ENCODE measurements at places on chromosomes 11 and 22. TPM values are rescaled to one million over a fixed set of nuclear protein-coding genes. Genes with fewer than 3 reads are reported as not detected.

P2RY2 gene
- total RNA-seq: 2.9 TPM

ZNF215 gene
- 9.9 TPM for total RNA-seq

SAA2 gene
- 5.2 TPM for total RNA-seq

CRYBB1 gene
- total RNA-seq: not detected

DNA sequence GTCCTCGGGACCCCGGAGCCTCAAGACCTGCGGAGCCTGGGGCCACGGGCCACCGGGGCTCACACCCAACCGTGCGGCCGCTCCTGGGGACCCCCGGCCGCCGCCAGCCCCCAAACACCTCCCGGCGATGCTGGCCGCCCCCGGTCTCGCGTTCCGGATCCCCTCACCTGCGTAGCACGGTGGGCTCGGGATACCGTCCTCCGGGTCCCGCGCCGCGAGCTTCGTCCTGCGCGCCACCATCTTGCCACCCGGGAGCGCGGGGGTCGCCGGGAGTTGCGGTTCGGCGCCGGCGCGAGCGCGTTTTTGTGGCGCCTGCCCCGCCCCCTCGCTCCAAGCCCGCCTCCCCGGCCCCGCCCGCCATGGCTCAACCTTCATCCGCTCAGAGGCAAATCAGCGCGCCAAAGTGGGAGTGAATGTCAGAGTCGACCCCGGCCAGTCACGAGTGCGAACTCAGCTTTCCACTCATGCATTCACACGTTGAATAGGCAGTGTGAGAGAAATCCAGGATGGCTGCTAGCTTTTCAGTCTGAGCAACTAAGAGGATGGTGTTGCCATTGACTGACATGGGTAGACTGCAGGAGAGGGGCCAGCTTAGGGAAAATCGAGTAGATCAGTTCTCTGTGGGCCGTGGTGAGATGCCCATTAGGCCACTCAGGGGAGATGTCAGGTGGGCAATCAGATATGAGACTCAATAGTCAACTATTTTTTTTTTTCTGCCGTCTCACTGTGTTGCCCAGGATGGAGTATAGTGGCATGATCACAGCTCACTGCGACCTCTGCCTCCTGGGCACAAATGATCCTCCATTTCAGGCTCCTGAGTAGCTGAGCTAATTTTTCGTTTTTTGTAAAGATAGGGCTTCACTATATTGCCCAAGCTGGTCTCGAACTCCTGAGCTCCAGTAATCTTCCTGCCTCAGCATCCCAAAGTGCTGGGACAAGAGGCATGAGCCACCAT is 28.3 kb downstream of the SERHL2 start:
- peak; percentile 21 for DNase-seq
- H3K36me3 ChIP-seq: peaks cover 49% of the 10 kb centered on the region
- peaks cover 10% of the 10 kb centered on the region for H3K4me1 ChIP-seq
- H3K4me3 ChIP-seq: peak overlapping the region; percentile 68
- peak overlapping the region; percentile 75 for H3K27ac ChIP-seq

DNA sequence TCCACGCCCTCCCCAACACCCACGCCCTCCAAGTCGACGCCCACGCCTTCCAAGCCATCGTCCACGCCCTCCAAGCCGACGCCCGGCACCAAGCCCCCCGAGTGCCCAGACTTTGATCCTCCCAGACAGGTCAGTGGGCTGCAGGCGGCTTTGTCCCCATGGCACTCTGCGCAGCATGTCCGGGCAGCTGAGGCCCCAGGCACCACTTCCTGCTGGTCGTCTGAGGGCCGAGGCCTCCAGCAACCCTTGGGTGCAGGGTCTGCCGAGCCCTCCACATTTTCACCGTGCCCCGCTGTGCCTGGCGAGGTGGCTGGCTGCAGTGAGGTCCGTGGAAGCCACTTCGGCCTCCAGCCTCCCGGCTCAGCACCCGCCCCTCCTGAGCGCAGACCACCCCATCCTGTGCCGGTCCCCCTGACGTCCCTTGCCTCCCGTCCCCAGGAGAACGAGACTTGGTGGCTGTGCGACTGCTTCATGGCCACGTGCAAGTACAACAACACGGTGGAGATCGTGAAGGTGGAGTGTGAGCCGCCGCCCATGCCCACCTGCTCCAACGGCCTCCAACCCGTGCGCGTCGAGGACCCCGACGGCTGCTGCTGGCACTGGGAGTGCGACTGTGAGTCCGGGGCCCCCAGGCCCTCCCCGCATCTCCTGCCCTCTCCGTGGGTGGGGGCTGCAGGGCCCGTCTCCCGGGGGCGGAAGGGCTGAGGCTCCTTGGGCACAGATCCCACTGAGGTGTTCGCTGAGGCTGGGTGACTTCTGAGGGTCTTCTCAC is 26.8 kb downstream of the MUC2 start:
- no peaks in the 10 kb centered on the region for H3K27me3 ChIP-seq
- no peaks in the 10 kb centered on the region for H3K4me1 ChIP-seq
- DNase-seq: no peak
- H3K27ac ChIP-seq: no peak overlapping the region
- H3K4me3 ChIP-seq: no peak overlapping the region

- H3K27ac ChIP-seq: no peak within 1 kb of the TSS
- DNase-seq: no peak
- H3K36me3 ChIP-seq: no peaks in the 10 kb centered on the region
- peaks cover 61% of the 10 kb centered on the region for H3K27me3 ChIP-seq
- H3K4me1 ChIP-seq: no peaks in the 10 kb centered on the region
These were observed at the start of gene FXYD6 for GRCh38 chr11:117876341-117877119. TSS of gene FXYD6 (minus strand) at chr11:117876658. CDS start at chr11:117842776, 33,882 bp downstream.

DNA sequence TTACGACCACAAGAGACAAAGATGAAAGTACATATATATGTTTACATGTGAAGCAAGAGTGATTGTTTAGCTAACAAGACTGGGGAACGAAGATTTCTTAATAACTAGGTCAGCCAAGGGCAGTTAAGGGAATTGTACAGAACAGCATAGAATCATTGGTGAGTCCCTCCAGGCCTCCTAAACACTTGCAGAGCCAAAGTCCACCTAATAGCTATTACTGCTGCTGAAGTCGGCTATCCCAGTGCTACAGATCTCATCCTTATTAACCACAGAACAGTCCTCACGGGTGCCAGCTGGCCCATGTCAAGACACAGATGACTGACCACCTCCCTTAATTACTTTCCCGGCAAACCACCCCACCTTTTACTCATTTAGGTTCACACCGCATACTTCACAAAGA is 68.5 kb upstream of the OPCML start:
- no peaks in the 10 kb centered on the region for H3K27me3 ChIP-seq
- no peak overlapping the region for H3K27ac ChIP-seq
- DNase-seq: no peak
- no peaks in the 10 kb centered on the region for H3K4me1 ChIP-seq

DNA sequence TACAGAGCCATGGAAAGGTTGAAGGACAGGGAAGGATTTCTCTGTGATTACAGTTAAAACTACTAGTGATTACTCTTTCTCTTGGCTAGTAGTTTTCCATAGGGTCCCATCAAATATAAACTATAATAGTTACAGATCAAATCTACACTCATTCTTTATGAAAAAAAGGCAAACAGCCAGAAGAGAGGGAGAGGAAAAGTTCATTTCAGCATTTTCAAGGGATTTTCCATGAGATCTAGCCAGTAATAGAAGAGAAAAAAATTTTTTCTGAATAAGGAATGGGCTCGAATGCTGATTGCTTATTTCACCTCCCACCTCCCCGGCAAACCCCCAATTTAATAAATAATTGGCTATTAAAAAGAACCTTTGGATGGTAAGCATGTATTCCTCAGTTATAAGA is 74.8 kb upstream of the BLID start:
- H3K27ac ChIP-seq: peak overlapping the region; percentile 97
- no peak for DNase-seq
- peaks cover 89% of the 10 kb centered on the region for H3K4me1 ChIP-seq
- peaks cover 16% of the 10 kb centered on the region for H3K36me3 ChIP-seq

GRCh38 chr11:120022617-120023016 is 115.3 kb downstream of the TRIM29 start:
- no peak for DNase-seq
- no peaks in the 10 kb centered on the region for H3K4me1 ChIP-seq
- H3K36me3 ChIP-seq: no peaks in the 10 kb centered on the region
- H3K27me3 ChIP-seq: 0 out of 2 replicates have a peak, but pooled peaks cover 9% of the 10 kb centered on the region
- H3K4me3 ChIP-seq: no peak overlapping the region
- H3K27ac ChIP-seq: no peak overlapping the region

GRCh38 chr11:34890812-34891211 is 25.4 kb downstream of the APIP start:
- no peaks in the 10 kb centered on the region for H3K36me3 ChIP-seq
- H3K27ac ChIP-seq: no peak overlapping the region
- peaks cover 10% of the 10 kb centered on the region for H3K4me1 ChIP-seq
- no peak overlapping the region for H3K4me3 ChIP-seq
- DNase-seq: peak; percentile 56

GRCh38 chr11:11543656-11544055 is 78.1 kb downstream of the GALNT18 start:
- H3K27ac ChIP-seq: no peak overlapping the region
- H3K27me3 ChIP-seq: no peaks in the 10 kb centered on the region
- no peaks in the 10 kb centered on the region for H3K36me3 ChIP-seq
- no peaks in the 10 kb centered on the region for H3K4me1 ChIP-seq

- H3K4me1 ChIP-seq: no peaks in the 10 kb centered on the region
- peak; percentile 29 for DNase-seq
- no peak overlapping the region for H3K27ac ChIP-seq
- peaks cover 31% of the 10 kb centered on the region for H3K27me3 ChIP-seq
These were observed 101.1 kb upstream of the SLC22A12 start for GRCh38 chr11:64489831-64490441.

DNA sequence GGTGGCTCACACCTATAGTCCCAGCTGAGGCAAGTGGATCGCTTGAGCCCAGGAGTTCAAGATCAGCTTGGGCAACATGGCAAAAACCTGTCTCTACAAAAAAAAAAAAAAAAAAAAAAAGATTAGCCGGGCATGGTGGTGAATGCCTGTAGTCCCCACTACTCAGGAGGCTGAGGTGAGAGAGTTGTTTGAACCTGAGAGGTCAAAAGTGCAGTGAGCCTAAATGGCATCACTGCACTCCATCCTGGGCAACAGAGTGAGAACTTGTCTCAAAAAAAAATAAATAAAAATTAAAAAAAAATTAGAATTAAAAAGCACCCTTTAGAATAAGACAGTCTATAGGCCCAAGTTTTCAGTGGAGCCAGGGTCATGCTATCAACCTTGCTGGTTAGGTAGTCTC is 95.5 kb downstream of the PDHX start:
- DNase-seq: no peak
- H3K4me3 ChIP-seq: no peak overlapping the region
- H3K36me3 ChIP-seq: no peaks in the 10 kb centered on the region
- H3K27ac ChIP-seq: peak overlapping the region; percentile 99

DNA sequence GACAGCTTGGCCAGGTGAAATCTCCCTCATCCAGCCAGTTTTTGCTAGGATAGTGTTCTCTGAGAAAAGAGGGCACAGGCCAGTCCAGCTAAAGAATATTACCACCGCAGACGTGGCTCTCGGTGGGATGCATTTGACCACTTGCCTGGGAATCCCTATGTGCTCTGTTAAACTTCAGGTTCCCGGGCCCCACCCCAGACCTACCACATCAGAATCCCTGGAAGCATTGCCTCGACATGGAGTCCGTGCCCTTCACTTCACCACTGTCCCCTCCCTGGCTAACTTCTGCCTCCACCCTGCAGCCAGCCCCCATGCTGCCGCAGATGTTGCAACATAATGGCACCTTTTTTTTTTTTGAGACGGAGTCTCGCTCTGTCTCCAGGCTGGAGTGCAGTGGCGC is 56.9 kb upstream of the EMID1 start:
- no peaks in the 10 kb centered on the region for H3K27me3 ChIP-seq
- H3K4me1 ChIP-seq: peaks cover 8% of the 10 kb centered on the region

- no peak overlapping the region for H3K27ac ChIP-seq
- no peaks in the 10 kb centered on the region for H3K36me3 ChIP-seq
- no peaks in the 10 kb centered on the region for H3K27me3 ChIP-seq
- no peak for DNase-seq
These were observed 9.0 kb upstream of the OSM start for GRCh38 chr22:30275625-30276024.
